ENCODE measurements at places on chromosomes 12 and 14.
A peak's percentile ranks its signal among the peaks of the same experiment; 100 is the strongest.

- H3K27me3 ChIP-seq, result no peaks in the 10 kb centered on the region
- no peaks in the 10 kb centered on the region for H3K36me3 ChIP-seq
- no peak overlapping the region for H3K4me3 ChIP-seq
Measured at GRCh38 chr12:94763462-94763861, 113.1 kb upstream of the TMCC3 start.

GRCh38 chr12:108345716-108346633 is 6.9 kb upstream of the CMKLR1 start:
- no peaks in the 10 kb centered on the region for H3K4me1 ChIP-seq
- H3K4me3 ChIP-seq, result no peak overlapping the region
- H3K36me3 ChIP-seq, result no peaks in the 10 kb centered on the region
- no peak overlapping the region for H3K27ac ChIP-seq
- no peaks in the 10 kb centered on the region for H3K27me3 ChIP-seq

DNA sequence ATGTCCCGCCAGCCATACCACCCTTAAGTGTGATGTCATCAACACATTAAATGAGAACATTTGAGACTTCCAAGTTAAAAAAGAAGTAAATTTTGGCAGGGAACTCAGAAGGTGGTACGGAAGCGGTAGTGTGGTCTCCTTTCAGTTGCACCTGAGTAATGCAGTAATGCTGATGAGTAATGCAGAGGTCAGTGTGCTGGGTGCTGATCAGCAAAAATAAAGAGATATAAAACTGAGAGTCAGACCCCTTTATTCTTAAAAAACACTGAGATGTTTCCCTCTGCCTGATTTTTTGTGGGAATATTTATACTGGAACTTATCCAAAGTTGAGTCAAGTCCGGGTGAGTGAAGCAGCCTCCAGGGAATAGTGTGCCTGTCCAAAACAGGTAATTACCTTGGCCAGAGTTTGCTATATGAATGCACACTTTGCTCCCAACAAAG is 370.6 kb upstream of the PRICKLE1 start:
- H3K27ac ChIP-seq, result no peak overlapping the region
- H3K4me1 ChIP-seq, result peaks cover 2% of the 10 kb centered on the region
- H3K4me3 ChIP-seq, result no peak overlapping the region
- no peaks in the 10 kb centered on the region for H3K27me3 ChIP-seq
- DNase-seq, result no peak
- no peaks in the 10 kb centered on the region for H3K36me3 ChIP-seq

GRCh38 chr12:111430433-111431353 is 25.0 kb downstream of the SH2B3 start:
- no peak overlapping the region for H3K27ac ChIP-seq
- no peaks in the 10 kb centered on the region for H3K4me1 ChIP-seq
- H3K27me3 ChIP-seq, result no peaks in the 10 kb centered on the region
- no peak for DNase-seq

DNA sequence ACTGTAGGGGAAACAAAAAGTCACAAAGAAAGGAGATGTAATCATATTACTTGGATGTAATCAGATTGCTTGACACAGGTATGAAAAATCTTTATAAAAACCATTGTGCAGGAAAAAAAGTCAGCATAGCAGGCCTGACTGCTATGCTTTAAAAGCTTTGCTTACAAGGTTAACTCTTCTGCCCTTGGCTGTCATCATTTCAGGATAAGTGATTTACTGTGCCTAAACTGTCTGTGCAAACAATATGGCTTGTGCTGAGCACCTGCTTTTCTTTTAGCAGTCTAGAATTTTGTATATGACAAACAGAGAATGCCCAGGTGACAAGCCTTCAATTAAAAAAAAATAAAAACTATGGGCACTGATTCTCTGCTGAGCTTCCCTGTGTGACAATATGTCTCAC is 63.8 kb upstream of the PLEKHG7 start:
- no peak overlapping the region for H3K27ac ChIP-seq
- H3K4me1 ChIP-seq, result no peaks in the 10 kb centered on the region
- no peaks in the 10 kb centered on the region for H3K36me3 ChIP-seq

DNA sequence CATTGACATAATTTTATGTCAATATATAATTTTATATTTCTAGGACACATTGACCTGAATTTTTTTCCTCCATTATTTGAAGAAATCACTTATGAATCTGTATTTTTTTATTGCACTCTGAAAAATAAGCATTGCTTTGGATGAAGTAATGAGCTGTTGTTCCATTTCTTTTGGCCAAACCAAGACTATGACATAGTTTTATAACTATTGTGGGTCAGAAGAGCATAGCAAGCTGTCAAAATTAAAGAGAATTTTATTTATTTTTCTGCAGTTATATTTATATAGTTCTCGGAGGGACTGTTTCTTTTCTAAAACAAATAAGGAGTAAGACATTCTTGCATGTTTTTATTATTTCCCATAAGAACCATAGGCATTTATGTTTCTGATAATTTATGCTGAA is 8.5 kb downstream of the C12orf75 start:
- H3K36me3 ChIP-seq, result peaks cover 6% of the 10 kb centered on the region
- no peak overlapping the region for H3K4me3 ChIP-seq
- no peak for DNase-seq
- no peaks in the 10 kb centered on the region for H3K4me1 ChIP-seq
- no peak overlapping the region for H3K27ac ChIP-seq

DNA sequence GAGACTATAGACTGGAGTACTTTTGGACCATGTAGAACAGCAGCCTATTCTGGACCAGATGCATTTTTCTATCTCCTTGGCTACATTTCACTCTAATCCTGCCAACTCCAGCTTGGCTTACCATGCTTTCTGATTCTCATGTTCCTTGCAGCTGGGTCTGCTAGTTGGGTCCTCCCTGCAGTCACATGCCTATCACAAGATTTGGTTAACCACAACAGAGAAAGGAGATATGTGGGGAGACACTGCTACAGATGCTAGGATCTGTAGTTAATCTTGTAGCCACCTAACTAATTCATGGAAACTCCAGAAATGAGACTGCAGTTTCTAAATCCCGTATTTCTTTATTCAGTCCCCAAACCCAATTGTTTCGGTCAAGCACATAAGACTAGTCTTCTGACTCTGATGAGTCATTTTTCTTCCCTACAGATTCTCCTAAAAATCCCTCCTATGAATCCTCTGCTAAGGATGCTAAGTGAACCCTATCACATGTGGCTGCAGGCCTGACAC is 410.6 kb downstream of the DAD1 start:
- no peak for DNase-seq
- H3K27ac ChIP-seq, result no peak overlapping the region
- H3K36me3 ChIP-seq, result no peaks in the 10 kb centered on the region

DNA sequence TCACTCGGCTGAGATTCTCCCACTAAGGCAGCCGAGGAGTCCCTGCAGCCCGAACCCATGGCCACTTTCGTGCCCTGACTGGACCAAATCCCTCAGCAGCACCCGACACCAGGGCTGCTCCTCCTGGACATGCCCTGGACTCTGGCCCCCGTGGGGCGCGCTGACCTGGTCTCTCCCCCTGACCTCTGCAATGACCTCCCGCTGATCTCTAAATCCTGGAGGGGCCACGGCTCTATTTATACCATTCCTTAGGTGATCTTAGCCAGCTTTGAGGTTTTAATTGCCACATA is 148.4 kb downstream of the PIWIL1 start:
- no peaks in the 10 kb centered on the region for H3K27me3 ChIP-seq
- H3K36me3 ChIP-seq, result no peaks in the 10 kb centered on the region
- H3K4me3 ChIP-seq, result no peak overlapping the region
- no peak for DNase-seq
- H3K4me1 ChIP-seq, result peaks cover 8% of the 10 kb centered on the region

GRCh38 chr12:104133321-104133720 is 4.7 kb downstream of the NFYB start:
- H3K36me3 ChIP-seq, result peaks cover 45% of the 10 kb centered on the region
- H3K4me3 ChIP-seq, result no peak overlapping the region
- no peaks in the 10 kb centered on the region for H3K4me1 ChIP-seq
- no peak overlapping the region for H3K27ac ChIP-seq
- H3K27me3 ChIP-seq, result no peaks in the 10 kb centered on the region

GRCh38 chr12:55797068-55797467 is 20.5 kb downstream of the SARNP start:
- H3K36me3 ChIP-seq, result peaks cover 95% of the 10 kb centered on the region
- no peaks in the 10 kb centered on the region for H3K4me1 ChIP-seq
- H3K27me3 ChIP-seq, result no peaks in the 10 kb centered on the region
- no peak overlapping the region for H3K4me3 ChIP-seq
- DNase-seq, result peak; percentile 72

GRCh38 chr14:36478782-36479181 is 41.2 kb downstream of the NKX2-1 start:
- H3K36me3 ChIP-seq, result no peaks in the 10 kb centered on the region
- DNase-seq, result no peak
- peaks cover 16% of the 10 kb centered on the region for H3K27me3 ChIP-seq
- no peak overlapping the region for H3K27ac ChIP-seq
- peaks cover 8% of the 10 kb centered on the region for H3K4me1 ChIP-seq

GRCh38 chr12:42076976-42077375 is 67.7 kb downstream of the GXYLT1 start:
- H3K36me3 ChIP-seq, result peaks cover 6% of the 10 kb centered on the region
- no peak for DNase-seq
- H3K4me1 ChIP-seq, result peaks cover 4% of the 10 kb centered on the region
- H3K4me3 ChIP-seq, result no peak overlapping the region
- H3K27ac ChIP-seq, result no peak overlapping the region
